Stimulated activated CD8-positive, alpha-beta memory T cell treated with anti-CD3 and anti-CD28 coated beads, Interleukin-2, amount 100 ng/mL, for 1 hour (primary cell): ENCODE measurements at places on chromosomes 4 and X.

DNA sequence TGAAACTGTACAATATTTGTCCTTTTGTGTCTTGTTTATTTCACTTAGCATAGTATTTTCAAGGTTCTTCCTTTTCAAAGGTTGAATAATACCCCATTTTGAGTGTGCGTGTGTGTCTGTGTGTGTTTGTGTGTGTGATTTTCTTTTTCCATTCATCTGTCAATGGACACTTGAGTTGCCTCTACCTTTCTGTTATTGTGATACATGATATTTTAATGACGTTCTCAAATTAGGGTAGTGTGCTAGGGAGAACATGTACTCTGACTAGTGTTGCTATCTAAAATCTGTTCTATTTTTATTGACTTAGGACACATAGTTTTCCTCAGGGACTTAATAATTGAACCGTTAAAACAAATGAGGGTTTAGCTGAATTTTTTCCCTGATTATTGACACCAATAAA, 9.9 kb downstream of the MMRN1 start:
- DNase-seq = no peak

DNA sequence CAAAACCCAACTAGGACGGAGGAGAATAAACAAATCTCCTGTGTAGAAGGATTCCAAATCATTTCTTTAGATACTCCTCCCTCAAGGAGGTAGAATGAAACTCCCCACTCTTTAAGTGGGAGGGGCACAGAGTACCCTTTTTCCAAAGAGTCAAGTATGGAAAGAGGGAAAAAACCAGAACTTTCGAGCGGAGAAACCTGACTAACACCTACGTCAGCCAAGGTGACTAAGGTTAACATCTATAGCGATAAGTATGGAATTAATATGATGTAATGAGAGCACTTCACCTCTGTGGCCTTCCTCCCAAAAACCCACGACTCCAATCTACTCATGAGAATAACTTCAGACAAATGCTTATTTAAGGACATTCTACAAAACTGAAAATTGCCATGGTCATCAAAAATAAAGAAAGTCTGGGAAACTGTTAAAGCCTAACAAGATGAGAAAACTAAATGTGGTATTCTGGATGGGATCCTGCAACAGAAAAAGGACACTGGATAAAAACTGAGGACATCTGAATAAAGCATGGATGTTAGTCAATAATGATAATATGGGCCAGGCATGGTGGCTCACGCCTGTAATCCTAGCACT, 157.0 kb upstream of the MAP3K15 start:
- DNase-seq = no peak

DNA sequence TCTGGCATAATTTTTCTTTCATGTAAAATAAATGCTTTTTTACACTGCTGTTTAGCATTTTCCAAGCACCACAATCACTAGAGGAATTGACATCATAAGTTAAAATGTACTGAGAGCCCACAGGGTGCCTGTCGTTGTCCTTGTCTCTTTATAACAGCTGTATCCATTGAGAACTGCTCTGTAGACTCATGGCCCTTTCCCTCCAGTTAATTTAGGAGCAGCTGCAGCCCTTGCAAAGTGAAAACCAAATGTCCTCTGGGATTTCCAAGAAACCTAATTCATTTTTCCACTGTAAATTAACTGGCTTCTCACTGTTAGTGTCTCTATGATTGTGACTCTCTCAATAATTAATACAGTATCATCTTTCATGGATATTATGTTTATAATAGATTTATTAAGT, 185.9 kb downstream of the SLC4A4 start:
- DNase-seq = no peak

GRCh38 chr4:102308032-102308799, 37.1 kb downstream of the SLC39A8 start:
- DNase-seq = no peak

GRCh38 chr4:132384709-132385108, 764.4 kb upstream of the PCDH10 start:
- DNase-seq = no peak

GRCh38 chr4:1504595-1505500, 98.6 kb upstream of the NKX1-1 start:
- DNase-seq = no peak

GRCh38 chr4:81352446-81352835, 119.3 kb downstream of the RASGEF1B start:
- DNase-seq = no peak

- DNase-seq = no peak
These were observed 39.6 kb downstream of the NUDT11 start for GRCh38 chrX:51456814-51457213.

DNA sequence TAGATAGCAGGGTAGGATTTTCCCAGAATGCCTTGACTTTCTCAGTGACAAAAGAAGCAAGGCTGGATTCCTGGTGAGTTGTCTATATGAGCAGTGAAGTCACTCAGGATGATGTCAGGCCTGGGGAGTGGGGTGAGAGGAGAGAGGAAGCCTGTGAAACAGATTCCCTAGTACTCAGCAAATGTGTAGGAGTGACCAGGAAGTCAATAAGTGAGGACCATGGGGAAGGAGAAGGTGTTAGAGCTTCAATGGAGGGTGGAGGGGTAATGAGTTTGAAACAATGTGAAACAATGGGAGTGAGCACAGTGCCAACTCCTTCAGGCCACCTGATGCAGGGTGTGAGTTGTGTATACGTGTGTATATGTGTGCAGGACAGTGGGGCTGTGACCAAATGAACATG, 2.4 kb upstream of the SLC9A6 start:
- no peak for DNase-seq

DNA sequence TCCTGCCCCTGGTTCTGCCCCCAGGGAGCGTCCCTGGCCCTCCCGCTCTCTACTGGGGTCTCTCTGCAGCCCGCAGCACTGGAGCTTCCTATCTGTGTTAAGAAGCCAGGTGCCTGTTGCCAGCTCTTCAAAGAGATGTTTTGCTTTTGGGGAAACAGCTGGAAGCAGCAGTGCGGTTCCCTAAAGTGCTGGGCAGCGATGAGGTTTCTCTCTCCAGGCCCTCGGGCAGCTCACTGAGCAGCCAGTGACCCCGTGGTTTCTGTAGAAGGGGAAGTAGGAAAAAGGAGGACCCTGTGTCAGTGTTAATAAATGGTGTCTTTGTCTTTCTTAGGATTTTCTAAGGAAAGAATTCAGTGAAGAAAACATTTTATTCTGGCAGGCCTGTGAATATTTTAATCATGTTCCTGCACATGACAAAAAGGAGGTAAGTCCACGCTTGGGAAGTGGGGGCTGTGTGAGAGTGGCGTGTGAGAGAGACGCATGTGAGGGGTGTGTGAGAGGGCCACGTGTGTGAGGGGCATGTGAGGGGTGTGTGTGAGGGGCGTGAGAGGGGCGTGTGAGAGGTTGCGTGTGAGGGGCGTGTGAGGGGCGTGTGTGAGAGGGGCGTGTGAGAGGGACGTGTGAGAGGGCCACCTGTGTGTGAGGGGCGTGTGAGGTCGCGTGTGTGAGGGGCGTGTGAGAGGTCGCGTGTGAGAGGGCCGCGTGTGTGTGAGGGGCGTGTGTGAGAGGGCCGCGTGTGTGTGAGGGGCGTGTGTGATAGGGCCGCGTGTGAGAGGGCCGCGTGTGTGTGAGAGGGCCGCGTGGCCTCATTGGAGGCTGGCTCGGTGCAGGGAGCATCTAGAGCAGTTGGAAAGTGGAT, 27.1 kb upstream of the HGFAC start:
- no peak for DNase-seq

DNA sequence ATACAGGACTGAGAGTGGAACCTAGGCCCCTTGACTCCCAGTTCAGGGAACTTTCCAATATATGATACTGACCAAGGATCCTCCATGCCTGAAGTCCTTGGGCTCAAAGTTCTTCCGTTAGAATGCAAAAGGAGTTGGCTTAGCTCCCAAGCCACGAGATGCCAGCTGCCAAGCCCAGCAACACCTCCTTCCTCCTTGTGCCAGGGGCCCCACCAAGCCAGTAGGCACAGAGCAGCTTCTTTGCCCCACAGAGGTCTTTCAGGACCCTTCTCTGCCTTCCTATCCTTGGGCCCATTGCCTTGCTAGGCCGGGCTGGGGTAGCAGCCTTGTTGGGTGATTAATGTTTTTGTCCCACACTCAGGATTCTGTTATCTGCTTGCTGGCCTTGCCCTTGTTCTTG, 105.6 kb downstream of the EFNB1 start:
- no peak for DNase-seq

- DNase-seq = no peak
These were observed 31.5 kb downstream of the SEPTIN6 start for GRCh38 chrX:119661486-119661885.

DNA sequence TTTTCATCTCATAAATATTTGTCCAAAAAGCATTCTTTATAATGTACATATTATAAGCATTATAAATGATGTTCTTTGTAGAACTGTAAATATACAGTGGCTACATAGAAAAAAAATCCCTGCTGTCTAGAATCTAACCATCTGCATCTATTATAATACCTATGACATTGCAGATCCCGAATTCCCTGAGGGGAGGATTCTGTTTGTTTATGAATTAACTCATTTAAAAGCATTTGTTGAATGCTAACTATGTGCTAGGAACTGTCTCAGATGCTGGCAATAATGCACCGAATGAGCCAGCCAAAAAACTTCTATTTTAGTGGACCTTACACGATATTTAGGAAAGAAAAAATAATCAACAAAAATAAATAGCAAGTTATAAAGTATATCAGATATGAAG, 189.6 kb downstream of the PACRGL start:
- DNase-seq = no peak

- DNase-seq = no peak
These were observed 16.6 kb downstream of the DKC1 start for GRCh38 chrX:154779261-154779660.

GRCh38 chr4:38567457-38567856, 96.5 kb upstream of the KLF3 start:
- DNase-seq = no peak

DNA sequence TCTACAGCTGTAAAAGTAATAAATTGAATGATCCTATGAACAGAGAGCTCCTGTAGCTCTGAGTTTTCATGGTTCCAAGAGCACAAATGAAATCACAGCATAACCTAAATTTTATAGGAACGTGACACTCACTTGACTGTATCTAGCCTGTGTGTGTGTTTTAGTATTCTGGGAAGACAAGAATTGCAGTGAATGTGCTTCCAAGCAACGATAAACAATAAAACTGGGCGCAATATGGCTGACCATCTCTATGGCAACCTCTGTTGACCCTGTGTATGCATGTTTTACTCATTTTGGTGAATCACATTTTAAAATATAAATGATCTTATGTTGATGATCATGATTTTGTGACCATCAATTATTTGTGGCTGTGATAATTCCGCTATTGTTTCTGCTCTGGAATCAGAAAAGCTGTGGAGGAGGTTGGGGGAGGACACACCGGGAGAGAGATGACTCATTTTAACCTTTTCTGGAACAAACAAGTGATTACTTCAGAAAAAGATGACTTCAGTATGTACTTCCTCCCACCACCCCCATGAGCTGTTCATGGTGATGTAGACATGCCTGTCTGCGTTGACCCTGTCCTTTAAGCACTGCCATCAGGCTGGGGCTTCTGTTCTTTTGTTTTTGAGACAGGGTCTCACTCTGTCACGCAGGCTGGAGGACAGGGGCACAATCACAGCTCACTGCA, 31.8 kb downstream of the USP11 start:
- no peak for DNase-seq

DNA sequence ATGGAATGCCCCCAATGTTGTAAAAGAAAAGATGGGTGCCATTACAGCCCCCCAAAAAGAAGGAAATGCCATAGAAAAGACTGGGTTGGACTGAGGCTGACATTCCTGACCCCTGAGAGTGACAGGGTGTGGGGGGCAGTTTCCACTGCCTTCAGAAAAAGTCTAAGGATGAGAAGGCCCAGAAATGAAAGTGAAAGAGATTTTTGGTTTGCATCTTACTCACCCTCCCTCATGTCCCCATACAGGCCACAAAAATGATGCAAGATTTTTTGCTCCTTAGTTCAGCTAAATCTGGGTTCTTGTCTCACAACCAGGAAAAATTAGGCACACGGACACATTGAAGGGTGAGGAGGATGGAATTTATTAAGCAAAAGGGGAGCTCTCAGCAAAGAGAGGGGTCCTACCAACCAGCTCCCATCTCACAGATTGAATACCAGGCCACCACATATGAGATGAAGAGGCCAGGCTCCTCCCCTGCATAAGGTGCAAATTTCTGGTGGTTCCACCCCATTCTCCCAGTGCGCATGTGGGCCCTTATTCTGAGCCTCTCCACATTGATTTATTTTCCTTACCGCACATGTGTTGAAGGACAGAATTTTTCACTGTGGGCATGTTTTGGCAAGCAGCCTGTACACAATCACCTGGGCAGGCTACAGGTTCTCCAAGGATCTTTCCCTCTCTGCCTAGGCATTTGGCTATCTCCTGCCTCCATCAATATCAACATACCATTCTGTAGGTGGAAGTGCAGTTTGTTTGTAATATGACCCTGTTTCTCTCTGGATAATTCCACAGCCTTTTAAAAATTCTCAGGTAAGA, 18.8 kb downstream of the PPP4R3C start:
- no peak for DNase-seq

DNA sequence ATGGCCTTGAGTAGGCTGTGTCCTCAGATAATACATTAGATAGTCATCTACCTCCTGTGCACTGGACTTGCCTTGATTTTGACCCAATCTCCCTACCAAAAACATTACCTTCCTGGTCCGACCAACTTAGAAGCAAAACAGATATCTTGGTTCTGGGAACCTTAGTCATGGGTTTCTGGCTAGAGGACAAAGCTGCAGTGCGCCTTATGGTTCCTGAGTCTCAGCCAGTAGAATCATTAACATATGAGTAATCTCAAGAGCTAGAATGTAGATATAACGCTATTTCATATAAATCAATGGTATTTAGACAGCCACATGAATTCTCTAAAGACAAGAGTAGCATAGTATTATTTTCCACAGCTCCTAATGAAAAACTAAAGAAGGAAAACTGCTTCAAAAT, 83.1 kb downstream of the GRIA3 start:
- no peak for DNase-seq

DNA sequence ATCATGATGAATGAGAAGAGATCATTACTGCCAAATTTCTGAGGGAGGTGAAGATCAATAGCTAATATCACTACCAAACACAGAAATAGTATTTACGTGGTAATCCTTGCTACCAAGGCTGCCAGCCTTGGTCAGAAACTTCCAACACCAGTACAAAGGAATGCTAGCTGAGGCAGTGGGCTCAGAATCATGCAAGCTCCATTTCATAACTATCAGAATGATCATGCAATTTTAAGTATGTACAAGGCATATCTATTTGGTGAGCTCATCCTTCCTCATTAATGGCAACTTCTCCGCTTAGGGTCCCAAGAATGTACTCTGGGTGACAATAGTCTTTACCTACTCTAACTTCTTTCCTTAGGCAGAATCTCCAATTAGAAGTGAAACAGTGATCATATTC, 135.0 kb downstream of the GPC3 start:
- DNase-seq = no peak

DNA sequence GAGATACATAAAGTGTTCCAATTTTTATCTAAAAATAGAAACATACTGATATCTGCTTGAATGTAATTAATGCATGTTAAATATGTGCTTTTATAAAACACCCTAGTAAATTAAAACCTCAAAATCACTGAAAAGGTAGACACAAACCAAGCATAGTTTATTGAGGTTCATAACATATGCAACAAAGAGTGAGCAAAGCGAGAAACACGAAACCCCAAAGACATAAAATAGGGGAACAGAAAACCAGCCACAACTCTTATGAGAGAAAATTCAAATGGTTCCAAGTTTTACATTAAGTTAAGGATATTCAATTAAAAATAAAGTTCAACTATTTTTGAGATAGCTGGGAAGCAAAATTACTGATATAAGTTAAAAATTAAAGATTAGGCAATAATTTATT, 336.4 kb upstream of the AGA start:
- no peak for DNase-seq
